A172 (cell line): ENCODE measurements at places on chromosomes 4 and X.

DNA sequence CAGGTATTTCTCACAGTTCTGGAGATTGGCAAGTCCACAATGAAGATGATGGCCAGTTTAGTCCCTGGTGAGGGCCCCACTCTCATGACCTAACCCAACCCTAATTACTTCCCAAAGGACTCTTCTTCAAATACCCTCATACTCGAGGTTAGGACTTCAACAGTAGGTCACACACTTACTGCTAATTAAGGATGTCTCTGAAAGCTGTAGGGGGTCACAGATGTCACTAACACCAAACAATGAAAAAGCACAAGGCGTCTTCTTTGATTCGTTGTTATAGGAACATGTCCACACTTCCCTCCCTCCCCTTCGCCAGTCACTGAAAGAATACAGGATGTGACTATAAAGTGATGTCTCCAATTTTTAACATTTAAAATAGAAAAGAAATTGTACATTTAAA is 309.7 kb downstream of the PACRGL start:
- no peak for DNase-seq

- no peak for DNase-seq
These were observed 25.3 kb upstream of the TRIM60 start for GRCh38 chr4:165006456-165006855.

- no peak for DNase-seq
These were observed 18.6 kb downstream of the SEC24D start for GRCh38 chr4:118817178-118817930.

GRCh38 chr4:105858466-105859040 is 36.7 kb upstream of the NPNT start:
- DNase-seq, result no peak
